ENCODE measurements at places on chromosomes 2 and 18. TPM values are rescaled to one million over a fixed set of nuclear protein-coding genes. Genes with fewer than 3 reads are reported as not detected.

CHRND gene
- not detected for total RNA-seq

IFT172 gene
- 40.4 TPM for total RNA-seq

KCNF1 gene
- 0.60 TPM for total RNA-seq

NCOA1 gene
- total RNA-seq, result 69.9 TPM

MAPK4 gene
- 14.3 TPM for total RNA-seq

PIGN gene
- 55.7 TPM for total RNA-seq

SERPINB11 gene
- not detected for total RNA-seq

C1QL2 gene
- not detected for total RNA-seq

SESTD1 gene
- 70.6 TPM for total RNA-seq
